ENCODE measurements at places on chromosomes 3 and 15. TPM values are rescaled to one million over a fixed set of nuclear protein-coding genes. Genes with fewer than 3 reads are reported as not detected.

FAM107A gene
- 5.2 TPM for polyA plus RNA-seq

GRCh38 chr3:194579091-194579606 lies 54.1 kb downstream of the TMEM44 start:
- no peak for DNase-seq

DNA sequence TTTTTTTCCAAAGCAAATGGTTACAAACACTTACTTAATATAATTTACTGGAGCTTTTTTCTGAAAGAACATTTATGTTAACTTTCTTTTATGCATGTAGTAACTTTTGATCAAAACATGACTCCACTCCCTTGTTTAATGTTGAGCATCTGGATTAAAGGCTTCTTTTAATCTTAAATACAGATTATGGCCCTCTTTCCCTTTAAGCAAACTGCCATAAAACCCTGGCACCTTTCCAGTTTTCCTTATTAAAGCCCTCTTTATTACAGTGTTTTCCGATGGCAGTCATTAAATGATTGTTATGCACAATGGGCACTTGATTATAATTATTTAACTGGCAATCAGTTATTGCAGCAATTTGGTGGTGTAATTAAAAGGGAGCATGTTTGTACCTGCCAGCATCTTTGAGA lies 167.0 kb downstream of the VGLL4 start:
- no peak for DNase-seq

DNA sequence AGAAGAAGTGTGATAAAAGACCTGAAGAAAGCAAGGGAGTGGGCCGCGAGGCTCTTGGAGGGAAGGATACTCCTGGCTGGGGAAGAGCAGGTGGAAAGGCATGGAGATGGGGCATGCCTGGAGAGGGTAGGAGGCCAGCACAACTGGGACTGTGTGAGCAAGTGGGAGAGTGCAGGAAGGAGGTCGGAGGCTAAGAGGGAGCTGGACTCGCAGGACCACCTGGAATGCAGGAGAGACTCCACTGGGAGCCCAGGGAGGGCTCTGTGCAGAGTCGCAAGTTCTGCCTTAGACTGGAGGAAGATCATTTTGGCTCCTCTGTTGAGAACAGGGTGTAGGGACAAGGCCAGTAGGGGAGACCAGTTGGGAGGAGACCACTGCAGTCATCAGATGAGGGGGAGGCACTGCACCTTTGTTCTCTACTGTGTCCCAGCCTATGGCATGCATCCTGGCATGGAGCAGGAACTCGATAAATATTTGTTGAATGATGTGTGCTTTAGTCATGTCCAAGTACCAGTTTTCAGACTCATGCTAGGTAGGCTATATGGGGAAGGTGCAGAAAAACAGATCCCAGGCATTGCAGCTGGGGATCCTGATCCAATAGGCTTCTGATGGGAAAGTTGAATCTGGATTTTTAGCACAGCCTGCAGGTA lies 13.7 kb downstream of the FAM107A start:
- no peak for DNase-seq

- no peak for DNase-seq
These were observed at the start of gene TMEM212 for GRCh38 chr3:171842864-171843518. TSS of gene TMEM212 (plus strand) at chr3:171843349. CDS start at chr3:171843384, 35 bp downstream.

DNA sequence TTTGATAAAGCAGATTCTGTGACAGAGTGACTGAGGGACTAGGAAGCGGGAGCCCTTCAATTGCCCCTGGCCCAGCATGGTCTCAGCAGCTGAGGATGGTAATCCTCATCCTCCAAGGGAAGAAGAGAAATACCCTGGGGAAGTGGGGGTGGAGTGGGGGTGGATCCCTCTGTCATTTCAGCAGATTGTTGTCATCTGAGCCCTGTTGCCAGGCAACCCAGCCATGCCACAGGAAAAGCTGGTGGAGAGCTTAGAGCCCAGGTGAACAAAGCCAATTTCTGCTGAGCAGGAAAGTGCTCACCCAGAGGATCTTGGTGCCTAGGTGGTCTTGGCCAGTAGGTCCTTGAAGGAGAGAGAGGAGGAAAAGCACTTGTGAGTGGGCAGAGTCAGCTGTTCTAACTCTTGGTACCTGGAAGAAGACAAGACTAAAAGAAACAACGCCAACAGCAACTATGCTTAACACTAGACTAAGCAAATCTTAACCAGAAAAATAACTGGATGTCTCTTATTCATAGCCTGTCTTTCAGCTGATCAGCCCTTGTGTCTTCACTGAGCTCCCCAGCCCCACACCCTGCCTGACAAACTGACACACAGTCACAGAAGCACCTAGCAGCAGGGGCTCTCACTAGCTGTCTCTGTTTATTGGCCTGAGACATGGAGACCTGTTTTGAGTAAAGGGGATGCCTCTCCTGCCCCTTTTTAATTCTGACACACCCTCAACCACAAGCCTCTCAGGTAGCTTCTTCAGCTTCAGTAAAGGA lies 40.1 kb upstream of the DCLK3 start:
- no peak for DNase-seq

DNA sequence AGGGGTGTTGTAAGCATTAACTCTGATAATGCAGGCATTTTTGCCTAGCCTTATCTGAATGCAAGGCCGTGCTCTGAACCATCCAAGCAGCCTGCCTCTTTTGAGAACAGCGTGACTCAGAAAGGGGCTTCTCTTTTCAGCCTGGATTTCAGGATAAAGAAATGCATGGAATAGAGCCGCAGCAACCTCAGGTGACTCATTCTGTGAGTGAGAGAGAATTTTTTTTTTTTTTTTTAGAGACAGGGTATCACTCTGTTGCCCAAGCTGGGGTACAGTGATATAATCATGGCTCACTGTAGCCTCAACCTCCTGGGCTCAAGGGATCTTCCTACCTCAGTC lies 20.6 kb upstream of the PDE8A start:
- no peak for DNase-seq

DNA sequence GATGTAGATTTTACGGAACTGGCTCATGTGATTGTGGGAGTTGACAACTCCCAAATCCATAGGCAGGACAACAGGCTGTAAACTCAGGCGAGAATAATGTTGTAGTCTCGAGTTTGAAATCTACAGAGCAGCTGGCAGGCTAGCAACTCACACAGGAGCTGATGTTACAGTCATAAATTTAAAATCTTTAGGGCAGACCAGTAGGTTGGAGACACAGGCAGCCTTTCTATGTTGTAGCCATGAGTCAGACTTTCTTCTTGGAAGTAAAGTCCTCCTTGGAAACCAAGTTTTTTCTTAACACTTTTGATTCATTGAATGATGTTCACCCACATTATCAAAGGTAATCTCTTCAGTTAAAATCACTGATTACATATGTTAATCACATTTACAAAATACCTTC lies 89.1 kb upstream of the ALCAM start:
- DNase-seq: no peak

- DNase-seq: no peak
These were observed 38.0 kb downstream of the TMEM41A start for GRCh38 chr3:185460719-185461350.

DNA sequence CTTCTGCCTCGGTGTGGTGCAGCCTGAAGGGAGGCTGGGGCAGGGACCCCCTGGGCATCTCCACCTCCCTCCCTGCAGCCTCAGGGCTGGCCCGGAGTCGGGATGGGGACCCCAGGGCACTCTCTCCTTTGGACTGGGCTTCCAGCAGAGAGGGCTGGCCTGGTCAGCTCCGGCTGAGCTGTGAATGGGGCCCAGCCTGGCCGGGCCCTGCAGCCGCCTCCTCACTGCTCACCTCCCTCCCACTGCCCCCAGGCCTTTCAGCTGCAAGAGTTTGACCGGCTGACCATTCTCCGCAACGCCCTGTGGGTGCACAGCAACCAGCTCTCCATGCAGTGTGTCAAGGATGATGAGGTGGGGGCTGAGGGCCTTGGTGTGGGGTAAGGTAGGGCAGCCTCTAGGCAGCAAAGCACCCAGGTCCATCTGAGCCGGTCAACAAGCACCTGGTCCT lies 36.0 kb downstream of the PSTPIP1 start:
- no peak for DNase-seq

ESYT3 gene
- polyA plus RNA-seq: 1.9 TPM

- DNase-seq: no peak
These were observed 699.4 kb downstream of the ZPLD1 start for GRCh38 chr3:103134023-103134724.

PLSCR4 gene
- polyA plus RNA-seq: 26.4 TPM

DNA sequence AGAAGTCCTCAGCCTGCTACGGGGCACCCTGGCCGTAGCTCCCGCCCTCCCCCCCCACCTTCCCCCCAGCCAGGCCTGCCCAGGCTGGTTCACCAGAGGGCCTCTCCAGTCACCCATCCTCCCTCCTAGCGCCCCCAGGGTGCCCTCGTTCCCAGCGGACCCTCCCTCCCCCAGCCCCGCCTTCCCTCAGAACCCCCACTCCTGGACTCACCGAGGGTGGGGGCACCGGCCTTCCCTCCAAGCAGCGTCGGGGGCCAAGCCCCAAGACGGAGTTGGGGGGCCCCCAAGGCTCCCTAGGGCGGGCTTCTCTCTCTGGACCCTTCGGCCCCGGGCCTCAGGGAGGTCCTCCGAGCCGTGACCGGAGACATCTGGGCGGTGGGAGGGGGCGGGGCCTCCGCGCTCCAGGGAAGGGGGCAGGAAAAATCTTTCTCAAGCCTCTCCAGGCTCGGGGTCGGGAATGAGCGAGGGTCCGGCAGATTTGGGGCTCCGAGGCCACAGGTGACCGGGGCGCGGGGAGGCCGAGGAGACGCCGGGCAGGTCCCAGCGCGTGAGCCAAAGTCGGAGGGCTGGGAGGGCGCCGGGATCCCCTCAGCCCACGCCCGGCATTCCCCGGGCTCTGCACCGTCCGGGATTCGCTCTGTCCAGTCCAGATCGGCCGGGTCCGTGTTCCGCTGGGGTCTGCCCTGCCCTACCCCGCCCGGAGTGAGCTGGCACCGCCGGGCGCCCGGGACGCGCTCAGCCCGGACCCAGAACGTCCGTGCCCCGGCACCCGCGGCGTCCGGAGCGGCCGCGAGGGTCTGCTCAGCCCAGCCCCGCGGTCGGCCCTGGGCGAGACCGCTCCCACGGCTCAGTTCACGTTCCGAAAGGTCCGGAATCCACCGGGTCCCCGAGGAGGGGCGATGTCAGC lies 999 bp downstream of the INSYN1 start:
- DNase-seq: no peak

GRCh38 chr15:57069423-57069822 lies 151.0 kb downstream of the TCF12 start:
- DNase-seq: no peak

GRCh38 chr15:60563539-60564404 lies 84.8 kb upstream of the ICE2 start:
- DNase-seq: no peak

CNBP gene
- 339 TPM for polyA plus RNA-seq

DNA sequence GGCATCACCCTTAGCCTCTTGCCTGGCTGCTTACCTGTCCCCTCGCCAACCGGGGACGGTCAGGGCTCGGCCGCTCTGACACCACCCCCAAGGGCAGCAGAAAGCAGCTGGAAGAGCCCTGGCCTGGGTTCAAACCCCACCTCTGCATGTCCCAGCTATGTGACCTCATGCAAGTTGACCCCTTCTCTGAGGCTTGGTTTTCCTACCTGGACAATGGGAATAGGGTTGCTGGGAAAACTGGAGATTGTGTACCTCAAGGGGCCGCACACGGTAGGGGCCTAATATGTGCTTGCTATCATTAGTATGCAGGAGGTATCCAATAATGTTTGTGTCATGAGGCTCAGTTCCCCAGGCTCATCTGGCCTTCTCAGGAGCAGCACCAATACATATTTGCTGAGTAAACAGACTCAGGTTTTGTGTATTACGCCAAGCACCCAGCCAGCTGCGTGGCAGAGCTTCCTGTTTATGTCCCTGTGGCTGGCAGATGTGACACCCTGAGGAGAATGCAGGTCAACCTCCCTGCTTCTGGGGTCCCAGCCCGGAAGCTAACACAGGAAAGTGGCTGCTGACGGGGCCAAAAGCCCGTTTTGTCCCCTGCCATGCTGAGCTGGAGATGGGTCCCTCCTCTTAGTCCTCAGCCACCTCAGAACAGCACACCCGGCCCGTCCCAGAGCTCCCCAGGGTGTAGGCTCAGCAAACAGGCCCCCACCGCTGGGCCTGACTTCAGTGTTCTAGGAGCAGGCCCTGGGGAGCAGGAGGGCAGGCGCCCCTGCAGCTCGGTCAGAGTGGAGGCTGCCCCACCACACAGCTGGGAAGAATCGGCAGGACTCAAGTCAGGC lies 29.7 kb downstream of the PLXND1 start:
- DNase-seq: no peak

DNA sequence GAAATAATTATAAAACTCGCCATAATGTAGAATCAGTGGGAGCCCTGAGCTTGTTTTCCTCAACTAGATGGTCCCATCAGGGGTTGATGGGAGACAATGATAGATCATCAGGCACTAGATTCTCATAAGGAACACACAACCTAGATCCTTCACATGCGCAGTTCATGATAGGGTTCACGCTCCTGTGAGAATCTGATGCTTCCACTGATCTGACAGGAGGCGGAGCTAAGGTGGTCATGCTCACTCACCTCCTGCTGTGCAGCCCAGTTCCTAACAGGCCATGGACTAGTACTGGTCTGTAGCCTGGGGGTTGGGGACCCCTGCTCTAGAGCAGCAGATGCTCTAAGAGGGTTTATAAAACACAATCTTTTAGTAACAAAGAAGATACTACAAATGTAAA lies 183.6 kb downstream of the ANXA2 start:
- no peak for DNase-seq

THBS1 gene
- polyA plus RNA-seq: 174 TPM

- no peak for DNase-seq
These were observed 30.2 kb downstream of the EPHB3 start for GRCh38 chr3:184591789-184592188.

DNA sequence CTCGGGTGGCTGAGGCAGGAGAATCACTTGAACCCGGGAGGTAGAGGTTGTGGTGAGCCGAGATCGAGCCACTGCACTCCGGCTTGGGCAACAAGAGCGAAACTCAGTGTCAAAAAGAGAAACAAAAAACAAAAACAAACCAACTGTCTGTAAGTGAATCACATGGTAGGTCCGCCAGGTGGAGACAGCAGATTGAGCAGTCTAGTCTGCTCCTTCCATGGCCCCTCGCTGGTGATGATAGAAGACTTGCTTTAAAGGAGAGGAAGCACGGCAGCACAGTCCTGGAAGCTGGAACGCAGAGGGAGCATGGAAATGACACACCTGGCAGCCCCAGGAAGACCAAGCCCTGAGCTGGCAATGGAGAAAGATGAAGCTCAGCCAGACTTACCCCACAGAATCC lies 31.4 kb upstream of the MGLL start:
- no peak for DNase-seq

DNA sequence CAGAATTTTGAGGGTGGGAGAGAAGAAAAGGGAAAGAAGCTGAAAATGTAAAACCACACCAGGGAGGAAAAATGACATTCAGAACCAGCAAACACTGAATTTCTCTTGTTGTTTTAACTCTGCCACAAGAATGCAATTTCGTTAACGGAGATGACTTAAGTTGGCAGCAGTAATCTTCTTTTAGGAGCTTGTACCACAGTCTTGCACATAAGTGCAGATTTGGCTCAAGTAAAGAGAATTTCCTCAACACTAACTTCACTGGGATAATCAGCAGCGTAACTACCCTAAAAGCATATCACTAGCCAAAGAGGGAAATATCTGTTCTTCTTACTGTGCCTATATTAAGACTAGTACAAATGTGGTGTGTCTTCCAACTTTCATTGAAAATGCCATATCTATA lies 15.5 kb downstream of the GREM1 start:
- DNase-seq: no peak
